ENCODE measurements at places on chromosomes 11 and 22. TPM values are rescaled to one million over a fixed set of nuclear protein-coding genes. Genes with fewer than 3 reads are reported as not detected.

DNA sequence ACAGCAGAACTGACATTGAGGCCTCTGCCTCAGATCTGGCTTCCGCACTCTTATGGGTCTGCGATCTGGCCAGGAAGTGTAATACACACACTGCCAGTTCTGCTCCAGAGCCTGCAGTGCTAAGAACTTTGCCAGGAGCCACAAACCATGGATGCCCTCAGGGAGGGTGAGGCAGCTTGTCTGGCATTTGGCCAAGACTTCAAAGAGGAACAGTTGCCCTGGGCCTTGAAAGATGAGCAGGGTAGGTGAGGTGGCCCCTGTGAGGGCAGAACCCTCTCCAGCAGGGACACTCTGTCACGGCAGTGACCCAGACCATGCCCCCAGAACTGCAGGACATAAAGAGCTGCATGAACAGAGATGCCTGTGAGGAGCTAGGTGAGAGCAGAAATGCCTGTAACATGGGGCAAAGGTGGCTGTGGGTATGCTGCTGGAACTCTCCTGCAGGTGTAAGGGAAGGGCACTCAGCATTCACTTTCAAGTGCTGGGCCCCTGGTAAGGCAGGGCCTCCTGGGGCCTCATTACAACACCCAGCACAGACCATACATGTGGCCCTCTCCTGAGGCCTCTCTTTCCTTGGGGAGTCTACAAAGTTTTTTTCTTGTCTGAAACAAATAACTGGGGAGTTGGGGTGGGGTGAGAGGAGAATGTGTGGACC, 47.3 kb downstream of the NEU3 start:
- H3K4me3 ChIP-seq = no peak overlapping the region
- peaks cover 4% of the 10 kb centered on the region for H3K27me3 ChIP-seq
- peaks cover 4% of the 10 kb centered on the region for H3K36me3 ChIP-seq
- H3K27ac ChIP-seq = no peak overlapping the region
- H3K4me1 ChIP-seq = peaks cover 14% of the 10 kb centered on the region
- peak; percentile 53 for DNase-seq

- H3K36me3 ChIP-seq = no peaks in the 10 kb centered on the region
- H3K4me3 ChIP-seq = no peak overlapping the region
- peaks cover 15% of the 10 kb centered on the region for H3K27me3 ChIP-seq
- H3K27ac ChIP-seq = no peak overlapping the region
- DNase-seq = no peak
These were observed 350.8 kb downstream of the DLG2 start for GRCh38 chr11:85276332-85276731.

- H3K4me3 ChIP-seq = no peak overlapping the region
- H3K27ac ChIP-seq = no peak overlapping the region
These were observed 20.8 kb downstream of the BID start for GRCh38 chr22:17753401-17753989.

GRCh38 chr22:27094633-27095308, 437.4 kb downstream of the MIAT start:
- DNase-seq = no peak
- no peaks in the 10 kb centered on the region for H3K36me3 ChIP-seq
- H3K4me3 ChIP-seq = no peak overlapping the region
- peaks cover 8% of the 10 kb centered on the region for H3K27me3 ChIP-seq
- H3K27ac ChIP-seq = no peak overlapping the region

The RASGRP2 gene
- total RNA-seq = not detected

The PKDREJ gene
- total RNA-seq = not detected

All from MCF 10A (cell line).